Mesothelial cell of epicardium (in vitro differentiated cells): ENCODE measurements at places on chromosomes 2 and 18. TPM values are rescaled to one million over a fixed set of nuclear protein-coding genes. Genes with fewer than 3 reads are reported as not detected.

Gene SMC6
- total RNA-seq: 21.5 to 24.7 TPM (median 22.2 TPM) in 3 replicates

- H3K27ac ChIP-seq: no peak overlapping the region
- peaks cover 78% of the 10 kb centered on the region for H3K27me3 ChIP-seq
- no peaks in the 10 kb centered on the region for H3K36me3 ChIP-seq
Observed at GRCh38 chr2:242053921-242054320, 184.4 kb downstream of the RTP5 start.

Gene IMPACT
- total RNA-seq: 46.5 to 54.0 TPM (median 52.2 TPM) in 3 replicates

Gene PRKAG3
- 2.8 to 3.6 TPM (median 2.9 TPM) in 3 replicates for total RNA-seq

DNA sequence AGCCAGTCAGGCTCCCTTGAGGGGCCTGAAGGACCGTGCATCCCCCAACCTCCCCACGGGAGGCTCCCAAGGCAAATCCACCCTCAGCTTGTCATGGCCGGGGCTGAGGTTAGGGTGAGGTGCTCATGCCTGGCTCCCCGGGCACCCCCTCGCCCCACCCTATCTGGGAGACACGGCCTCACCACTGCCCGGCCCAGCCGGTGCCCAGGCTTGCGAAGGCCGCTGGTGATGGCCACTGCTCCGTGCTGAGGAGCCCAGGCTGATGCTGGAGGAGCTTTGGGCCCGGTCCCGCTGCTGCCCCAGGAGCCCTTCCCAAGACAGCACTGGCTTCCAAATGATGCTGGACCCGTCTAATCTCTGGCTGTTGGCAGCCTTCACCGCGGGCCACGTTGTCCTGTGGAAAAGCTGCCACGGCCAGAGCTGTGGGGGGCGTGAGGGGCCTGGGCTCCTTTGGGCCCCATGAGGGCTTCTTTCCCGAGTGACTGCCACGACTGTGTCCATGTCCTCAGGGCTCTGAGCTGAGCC is 135.7 kb upstream of the CTDP1 start:
- peaks cover 8% of the 10 kb centered on the region for H3K27me3 ChIP-seq
- DNase-seq: no peak
- no peaks in the 10 kb centered on the region for H3K36me3 ChIP-seq
- no peak overlapping the region for H3K4me3 ChIP-seq
- H3K4me1 ChIP-seq: no peaks in the 10 kb centered on the region

- H3K4me3 ChIP-seq: no peak overlapping the region
- DNase-seq: no peak
- no peak overlapping the region for H3K27ac ChIP-seq
- peaks cover 1% of the 10 kb centered on the region for H3K36me3 ChIP-seq
- peaks cover 3% of the 10 kb centered on the region for H3K4me1 ChIP-seq
Observed at GRCh38 chr2:134275058-134275862, 21.4 kb downstream of the MGAT5 start.

DNA sequence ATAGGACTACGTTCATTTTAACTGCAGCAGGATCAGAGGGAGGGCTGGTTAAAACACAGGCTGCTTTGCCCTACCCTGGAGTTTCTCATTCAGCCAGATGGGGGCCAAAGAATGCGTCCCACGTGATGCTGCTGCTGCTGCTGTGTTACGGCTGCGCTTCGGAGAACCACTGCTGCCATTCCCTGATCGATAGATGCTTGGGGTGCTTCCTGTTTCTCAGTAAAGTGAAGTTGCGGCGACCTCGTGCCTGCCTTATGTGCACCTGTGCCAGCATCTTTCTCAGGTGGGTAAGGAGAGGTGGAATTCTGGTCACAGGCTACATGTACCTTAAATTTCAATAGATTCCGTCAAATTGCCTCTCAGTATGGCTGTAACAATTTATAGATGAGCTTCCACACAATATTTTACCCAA is 24.7 kb upstream of the TOGARAM2 start:
- peak overlapping the region; percentile 42 for H3K4me3 ChIP-seq
- H3K27ac ChIP-seq: no peak overlapping the region
- peaks cover 10% of the 10 kb centered on the region for H3K4me1 ChIP-seq

GRCh38 chr18:79851489-79851888 is 53.8 kb downstream of the KCNG2 start:
- no peak overlapping the region for H3K27ac ChIP-seq
- H3K27me3 ChIP-seq: peaks cover 2% of the 10 kb centered on the region
- no peak overlapping the region for H3K4me3 ChIP-seq
- no peak for DNase-seq

DNA sequence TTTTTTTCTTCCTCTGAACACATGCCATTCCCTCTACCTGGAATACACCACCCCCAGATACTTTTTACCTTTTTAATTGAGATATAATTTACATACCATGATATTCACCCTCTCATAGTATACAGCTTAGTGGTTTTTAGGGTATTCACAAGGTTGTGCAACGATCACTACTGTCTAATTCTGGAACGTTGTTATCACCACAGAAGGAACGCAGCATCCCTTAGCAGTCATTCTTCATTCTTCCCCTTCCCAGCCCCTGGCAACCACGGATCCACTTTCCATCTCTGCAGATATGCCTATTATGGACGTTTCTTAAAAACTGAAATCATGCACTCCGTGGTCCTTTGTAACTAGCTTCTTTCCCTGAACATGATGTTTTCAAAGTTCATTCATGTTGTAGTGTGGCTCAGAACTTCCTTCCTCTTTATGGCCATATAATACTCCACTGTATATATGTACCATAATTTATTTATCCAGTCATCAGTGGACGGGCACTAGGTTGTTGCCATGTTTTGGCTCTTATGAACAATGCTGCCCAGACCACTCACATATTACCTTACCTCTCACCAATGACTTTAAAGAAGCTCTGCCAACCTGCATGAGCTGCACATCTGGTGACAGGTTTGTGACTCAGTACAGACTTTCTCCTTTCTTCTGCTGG is 168.9 kb downstream of the CTIF start:
- H3K36me3 ChIP-seq: no peaks in the 10 kb centered on the region
- peaks cover 7% of the 10 kb centered on the region for H3K4me1 ChIP-seq
- no peaks in the 10 kb centered on the region for H3K27me3 ChIP-seq
- H3K27ac ChIP-seq: no peak overlapping the region
- no peak for DNase-seq

GRCh38 chr2:60739156-60739555 is 16.9 kb upstream of the PAPOLG start:
- peaks cover 36% of the 10 kb centered on the region for H3K27me3 ChIP-seq
- no peak for DNase-seq
- H3K4me1 ChIP-seq: peaks cover 4% of the 10 kb centered on the region
- H3K27ac ChIP-seq: no peak overlapping the region
- H3K36me3 ChIP-seq: no peaks in the 10 kb centered on the region
- H3K4me3 ChIP-seq: no peak overlapping the region

Gene SCYGR4
- not detected in 3 replicates for total RNA-seq

DNA sequence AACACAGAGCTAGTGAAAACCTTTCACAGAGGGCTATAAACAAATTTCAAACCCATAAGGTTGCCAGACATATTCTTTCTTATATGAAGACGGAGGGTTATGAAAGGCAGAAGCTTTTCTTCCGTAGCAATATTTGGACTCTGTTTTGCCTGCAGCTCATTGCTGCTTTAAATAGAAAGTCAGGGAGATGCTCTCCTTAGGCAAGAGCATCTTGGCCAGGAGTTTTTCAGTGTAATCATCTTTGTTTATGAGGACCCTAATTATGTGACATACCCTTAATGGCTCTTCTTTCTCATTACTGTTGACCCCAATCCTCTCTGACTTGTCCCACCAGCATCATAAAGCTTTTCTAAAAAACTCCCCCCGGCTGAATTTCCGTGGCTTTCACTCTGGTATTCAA is 433.4 kb upstream of the NRXN1 start:
- no peak overlapping the region for H3K4me3 ChIP-seq
- H3K27me3 ChIP-seq: peaks cover 17% of the 10 kb centered on the region
- DNase-seq: no peak

- no peak overlapping the region for H3K27ac ChIP-seq
- H3K27me3 ChIP-seq: no peaks in the 10 kb centered on the region
- peaks cover 7% of the 10 kb centered on the region for H3K4me1 ChIP-seq
- no peak for DNase-seq
Observed at GRCh38 chr2:74228772-74229171, 30.4 kb downstream of the MTHFD2 start.

GRCh38 chr2:30577151-30577550 is 130.1 kb downstream of the LCLAT1 start:
- peaks cover 6% of the 10 kb centered on the region for H3K36me3 ChIP-seq
- no peak overlapping the region for H3K4me3 ChIP-seq
- H3K27me3 ChIP-seq: no peaks in the 10 kb centered on the region

- H3K27me3 ChIP-seq: no peaks in the 10 kb centered on the region
- no peak overlapping the region for H3K4me3 ChIP-seq
- DNase-seq: no peak
- peaks cover 51% of the 10 kb centered on the region for H3K4me1 ChIP-seq
- no peaks in the 10 kb centered on the region for H3K36me3 ChIP-seq
Observed at GRCh38 chr2:239268549-239268948, 132.3 kb downstream of the HDAC4 start.

Gene FBXO48
- 0.72 to 0.77 TPM (median 0.75 TPM) in 3 replicates for total RNA-seq

DNA sequence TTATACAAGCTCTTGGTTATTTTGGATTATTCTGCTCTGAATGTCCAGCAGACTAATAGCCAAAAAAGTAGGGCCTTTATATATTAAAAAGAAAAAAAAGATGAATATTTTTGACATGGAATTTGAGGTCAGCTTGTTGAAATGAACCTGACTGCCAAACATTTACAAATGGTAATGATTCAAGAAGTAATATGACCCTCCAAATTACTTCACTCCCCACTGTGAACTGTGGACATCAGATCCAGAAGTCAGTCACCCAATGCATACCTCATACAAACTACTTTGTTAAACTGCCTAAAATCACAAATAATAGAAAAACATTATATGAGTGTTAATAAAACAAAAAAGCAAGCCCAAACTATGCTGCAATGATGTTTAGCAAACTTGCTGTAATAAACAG is 10.0 kb downstream of the EPG5 start:
- no peaks in the 10 kb centered on the region for H3K4me1 ChIP-seq
- H3K27ac ChIP-seq: no peak overlapping the region
- H3K36me3 ChIP-seq: peaks cover 18% of the 10 kb centered on the region
- H3K4me3 ChIP-seq: no peak overlapping the region
- no peak for DNase-seq

- H3K36me3 ChIP-seq: no peaks in the 10 kb centered on the region
- H3K4me3 ChIP-seq: no peak overlapping the region
- H3K27me3 ChIP-seq: no peaks in the 10 kb centered on the region
- no peak for DNase-seq
- H3K4me1 ChIP-seq: peaks cover 9% of the 10 kb centered on the region
- no peak overlapping the region for H3K27ac ChIP-seq
Observed at GRCh38 chr2:237154082-237154638, 68.5 kb downstream of the COPS8 start.

Gene RFTN2
- 7.7 to 9.9 TPM (median 9.7 TPM) in 3 replicates for total RNA-seq

- H3K4me1 ChIP-seq: peaks cover 1% of the 10 kb centered on the region
- H3K4me3 ChIP-seq: no peak overlapping the region
- H3K27me3 ChIP-seq: no peaks in the 10 kb centered on the region
- DNase-seq: no peak
- H3K36me3 ChIP-seq: no peaks in the 10 kb centered on the region
Observed at GRCh38 chr2:101234169-101234938, 18.3 kb upstream of the CNOT11 start.
